ENCODE measurements at places on chromosomes 2 and 18.

DNA sequence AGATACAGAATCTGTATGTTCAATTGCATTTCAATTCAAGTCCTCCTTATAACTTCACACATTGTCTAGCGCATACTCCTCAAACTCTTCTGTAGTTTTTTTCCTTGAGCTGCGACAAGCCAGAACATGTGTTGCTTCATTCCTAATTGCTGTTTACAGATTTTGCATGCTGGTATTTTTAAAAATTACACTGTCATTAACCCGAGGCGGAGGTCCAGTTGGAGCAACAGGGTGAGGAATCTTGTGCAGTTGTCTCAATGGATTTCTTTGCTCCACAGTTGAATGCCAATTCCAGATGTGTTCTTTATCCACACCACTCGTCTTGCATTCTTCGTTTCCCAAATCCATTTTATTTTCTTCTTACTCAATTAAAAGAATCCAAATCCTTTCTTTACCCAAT lies 16.4 kb upstream of the SERPINB13 start:
- no peak for DNase-seq

- no peak for DNase-seq
These were observed 4.1 kb upstream of the VRK2 start for GRCh38 chr2:58042486-58042970.

GRCh38 chr2:38230756-38231155 lies 146.3 kb downstream of the ATL2 start:
- no peak for DNase-seq

GRCh38 chr2:111111101-111111755 lies 9.5 kb upstream of the BCL2L11 start:
- DNase-seq = no peak

GRCh38 chr18:35750929-35751328 lies 169.4 kb downstream of the GALNT1 start:
- no peak for DNase-seq

DNA sequence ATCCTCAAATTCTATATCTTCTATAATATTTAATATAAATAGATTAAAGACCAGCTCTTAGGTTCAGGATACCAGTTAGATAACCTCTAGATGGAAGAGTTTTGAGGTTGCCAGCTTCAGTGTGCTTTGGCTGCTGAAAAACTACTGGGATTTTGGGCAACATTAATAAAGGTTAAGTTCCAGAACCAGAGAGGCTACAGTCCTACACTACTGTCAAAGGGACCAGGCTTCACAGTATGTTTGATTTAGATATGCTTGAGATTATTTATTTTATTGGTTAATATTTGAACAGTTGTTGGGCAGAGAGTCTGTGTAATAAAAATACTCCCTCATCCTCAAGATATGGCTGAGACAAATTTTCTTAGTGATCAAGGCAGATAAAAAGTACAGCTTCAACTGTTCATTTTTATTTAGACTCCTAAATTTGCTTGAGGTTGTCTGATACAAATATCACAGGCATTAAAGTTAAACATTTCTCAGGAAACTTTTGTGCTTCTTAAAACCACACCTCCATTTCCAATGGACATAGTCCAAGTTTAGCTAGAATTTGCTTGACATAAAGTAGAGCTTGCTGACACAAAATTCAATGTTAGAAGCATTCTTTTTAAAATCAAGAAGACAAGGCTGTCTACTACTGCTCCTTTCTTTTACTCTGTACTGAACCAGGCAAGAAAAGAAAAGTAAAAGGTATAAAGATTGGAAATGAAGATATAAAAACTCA lies 19.7 kb upstream of the TMEM17 start:
- no peak for DNase-seq

DNA sequence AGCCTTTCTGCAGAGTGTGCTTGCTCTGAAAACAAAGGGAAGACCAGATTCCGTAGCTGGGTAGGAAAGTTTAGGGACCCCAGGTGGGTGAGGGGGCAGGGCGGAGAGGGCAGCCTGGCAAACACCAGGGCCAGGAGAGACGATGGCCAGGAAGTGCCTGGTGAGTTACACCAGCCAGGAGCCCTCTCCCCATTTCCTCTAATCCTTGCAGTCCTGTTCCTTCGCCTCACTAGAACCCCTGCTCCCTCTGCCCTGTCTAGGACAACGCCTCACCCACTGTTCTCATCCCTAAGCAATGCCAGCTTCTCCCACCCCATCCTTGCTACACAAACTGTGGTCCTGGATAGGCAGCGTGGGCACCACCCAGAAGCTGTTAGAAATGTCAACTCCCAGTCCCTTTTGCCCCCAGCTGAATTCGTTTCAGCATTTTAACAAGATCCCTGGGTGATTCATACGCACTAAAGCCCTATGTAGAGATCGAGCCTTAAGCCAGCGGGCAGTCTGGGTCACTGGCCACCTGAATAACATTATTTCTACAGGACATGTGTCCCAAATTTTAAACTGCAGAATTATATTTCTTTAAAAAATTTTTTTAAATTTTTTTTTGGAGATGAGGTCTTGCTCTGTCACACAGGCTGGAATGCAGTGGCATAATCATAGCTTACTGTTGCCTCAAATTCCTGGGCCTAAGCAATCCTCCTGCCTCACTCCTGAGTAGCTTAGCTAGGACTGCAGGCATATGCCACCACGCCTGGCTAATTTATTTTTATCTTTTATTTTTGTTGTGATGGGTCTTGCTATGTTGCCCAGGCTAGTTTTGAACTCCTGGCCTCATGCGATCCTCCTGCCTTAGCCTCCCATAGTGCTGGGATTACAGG lies 10.9 kb downstream of the WIPF1 start:
- no peak for DNase-seq

GRCh38 chr2:160222546-160223283 lies 22.6 kb upstream of the ITGB6 start:
- no peak for DNase-seq

GRCh38 chr2:232658217-232658785 lies 24.9 kb downstream of the EFHD1 start:
- no peak for DNase-seq

GRCh38 chr2:45654250-45654649 lies 2.8 kb downstream of the PRKCE start:
- DNase-seq = no peak

DNA sequence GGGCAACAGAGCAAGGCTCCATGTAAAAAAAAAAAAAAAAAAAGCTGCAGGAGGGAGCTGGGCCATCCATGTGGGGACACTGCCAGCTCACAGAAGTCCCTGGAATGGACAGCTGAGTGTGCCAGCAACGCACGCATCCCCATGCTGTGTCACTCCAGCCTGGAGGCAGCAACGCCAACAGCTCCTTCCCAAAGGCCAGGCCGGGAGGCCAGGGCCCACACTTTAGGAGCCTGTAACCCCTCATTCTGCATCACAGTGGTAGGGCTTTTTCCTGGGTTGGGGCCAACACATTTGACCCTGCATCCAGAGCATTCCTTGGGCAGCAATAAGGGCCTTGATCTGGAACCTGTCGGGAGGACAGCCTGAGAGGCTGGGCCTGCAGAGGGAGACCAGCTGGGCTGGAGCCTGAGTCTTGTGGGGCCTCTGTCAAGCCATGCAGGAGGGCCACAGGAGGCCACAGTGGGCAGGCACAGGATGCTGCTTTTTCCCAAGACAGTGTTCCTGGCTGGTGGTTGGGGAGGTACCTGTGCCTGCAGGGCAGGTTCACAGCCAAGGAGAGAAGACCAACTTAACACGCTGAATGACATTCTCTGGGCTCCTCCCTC lies 16.8 kb upstream of the KCNK3 start:
- DNase-seq = no peak
